GM23248 (cell line): ENCODE measurements at places on chromosomes 5 and 9.

DNA sequence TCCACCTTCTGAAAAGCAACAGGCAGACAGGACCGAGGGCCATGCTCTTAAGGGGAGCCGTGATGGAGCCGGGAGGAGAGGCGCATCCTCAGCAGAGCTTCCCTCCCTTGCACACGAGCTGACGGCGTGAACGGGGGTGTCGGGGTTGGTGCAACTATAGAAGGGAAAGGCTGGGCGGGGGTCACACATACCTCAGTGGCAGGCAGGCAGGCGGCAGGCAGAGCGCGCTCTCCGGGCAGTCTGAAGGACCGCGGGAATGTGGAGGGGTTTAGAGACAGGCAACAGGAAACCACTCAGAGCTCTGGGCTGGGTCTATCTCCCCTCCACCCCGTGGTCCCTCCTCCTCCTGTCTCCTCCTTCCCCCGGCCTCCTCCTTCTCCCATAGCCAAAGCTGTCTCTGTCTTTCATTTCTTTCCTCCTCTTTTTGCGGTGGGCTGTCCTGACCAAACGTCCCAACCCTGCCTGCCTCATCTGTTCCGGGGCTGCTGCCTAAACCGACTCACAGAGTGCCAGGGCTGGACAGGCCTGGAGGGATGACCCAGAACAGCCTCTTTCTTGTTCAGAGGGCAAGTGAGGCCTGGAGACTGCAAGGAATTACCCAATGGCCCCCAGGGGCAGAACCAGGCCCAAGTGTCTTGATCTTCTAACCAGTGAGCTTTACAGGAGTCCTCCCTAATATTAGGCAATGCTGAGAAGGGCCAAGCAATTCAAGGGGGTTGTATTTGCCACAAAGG, at the start of gene SPARC:
TSS of gene SPARC (minus strand) at position 242 of the 734 bp plus-strand sequence. CDS start 10,727 bp downstream, outside the sequence.
- DNase-seq: peak; percentile 97

DNA sequence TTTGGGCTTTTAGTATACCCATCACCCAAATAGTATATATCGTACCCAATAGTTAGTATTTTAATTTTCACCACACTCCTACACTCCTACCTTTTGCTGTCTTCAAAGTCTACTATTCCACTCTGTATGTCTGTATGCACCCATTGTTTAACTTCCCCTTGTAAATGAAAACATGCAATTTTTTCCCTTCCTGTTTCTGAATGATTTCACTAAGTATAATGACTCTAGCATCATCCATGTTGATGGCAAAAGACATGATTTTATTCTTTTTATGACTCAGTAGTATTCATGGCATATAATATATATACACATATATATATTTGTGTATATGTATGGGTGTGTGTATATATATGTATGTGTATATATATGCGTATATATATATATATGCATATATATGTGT, 63.1 kb upstream of the FAM174A start:
- no peak for DNase-seq

DNA sequence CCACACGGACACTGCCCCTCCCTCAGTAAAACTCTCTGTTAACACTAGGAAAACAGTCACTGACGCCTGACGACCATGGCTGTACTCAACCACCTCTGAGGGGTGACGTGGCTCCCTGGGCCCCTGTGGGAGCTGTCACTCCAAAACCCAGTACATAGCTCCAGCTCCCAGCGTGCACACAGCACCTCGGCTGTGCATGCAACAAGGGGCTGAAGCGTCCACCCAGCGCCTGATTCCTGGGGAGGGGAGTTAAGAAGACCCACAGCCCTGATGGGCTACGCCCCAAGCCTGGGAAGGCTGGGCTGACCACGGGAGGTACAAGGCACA, 36.3 kb downstream of the SLC12A7 start:
- DNase-seq: no peak

DNA sequence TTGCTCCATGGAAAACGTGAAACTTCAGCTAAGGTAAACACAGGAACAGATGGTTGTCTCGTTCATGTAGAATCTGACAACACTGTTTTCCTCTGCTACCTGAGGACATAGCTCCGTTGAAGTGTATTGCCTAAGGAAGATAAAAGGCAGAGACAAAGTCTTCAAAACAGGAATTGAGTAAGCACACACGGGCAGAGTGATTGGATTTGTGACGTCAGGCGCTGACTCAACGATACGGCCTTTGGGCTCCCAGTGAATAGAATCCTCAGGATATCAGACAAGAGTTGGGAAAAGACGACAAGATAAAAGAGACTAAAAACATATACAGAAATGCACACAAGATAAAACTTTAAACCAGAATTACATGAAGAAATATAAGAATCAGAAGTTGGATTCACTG, 787.1 kb upstream of the CTNND2 start:
- DNase-seq: no peak

DNA sequence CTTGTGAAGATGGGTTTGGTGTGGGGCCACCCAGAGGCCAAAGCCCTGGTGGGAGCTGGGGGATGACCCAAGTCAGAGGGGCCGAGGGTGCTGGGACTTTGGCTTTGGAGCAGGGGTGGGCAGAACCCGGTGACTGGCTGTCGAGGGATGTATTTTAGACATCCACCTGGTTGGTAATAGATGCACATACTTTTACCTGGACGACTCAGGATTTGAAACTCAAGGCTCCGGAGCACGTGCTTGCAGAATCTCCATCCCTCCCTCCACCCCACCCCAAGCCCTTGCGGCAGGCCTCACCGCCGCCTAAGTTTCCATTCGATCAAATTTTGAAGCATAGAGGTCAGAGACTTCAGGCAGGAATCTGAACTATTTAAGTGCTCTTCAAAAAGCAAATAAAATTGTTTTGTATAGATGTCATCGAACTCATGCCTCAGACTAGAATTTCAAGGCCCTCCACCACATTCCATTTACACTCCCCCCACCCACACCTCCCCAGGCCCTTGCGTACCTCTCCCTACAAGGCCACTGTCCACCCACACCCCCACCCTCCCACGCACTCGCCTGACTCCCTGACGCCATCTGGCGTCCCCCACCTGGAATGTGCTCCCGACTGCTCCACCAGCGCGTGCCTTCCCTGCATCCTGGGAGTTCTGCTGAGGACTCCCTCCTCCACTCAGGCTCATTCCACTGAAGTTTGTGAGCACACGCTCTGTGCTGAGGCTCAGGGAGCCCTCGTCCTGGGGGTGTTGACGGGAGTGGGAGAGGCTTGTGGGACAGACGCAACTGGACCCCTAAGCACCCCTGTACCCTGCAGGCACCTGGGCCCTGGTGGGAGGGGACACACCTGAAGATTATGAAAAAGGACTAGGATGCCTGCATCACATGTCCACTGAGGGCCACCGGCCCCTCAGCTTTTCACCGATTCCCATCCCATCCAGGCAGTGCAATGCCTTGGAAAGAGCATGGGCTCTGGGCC, 56.4 kb upstream of the RPL26L1 start:
- peak; percentile 88 for DNase-seq

DNA sequence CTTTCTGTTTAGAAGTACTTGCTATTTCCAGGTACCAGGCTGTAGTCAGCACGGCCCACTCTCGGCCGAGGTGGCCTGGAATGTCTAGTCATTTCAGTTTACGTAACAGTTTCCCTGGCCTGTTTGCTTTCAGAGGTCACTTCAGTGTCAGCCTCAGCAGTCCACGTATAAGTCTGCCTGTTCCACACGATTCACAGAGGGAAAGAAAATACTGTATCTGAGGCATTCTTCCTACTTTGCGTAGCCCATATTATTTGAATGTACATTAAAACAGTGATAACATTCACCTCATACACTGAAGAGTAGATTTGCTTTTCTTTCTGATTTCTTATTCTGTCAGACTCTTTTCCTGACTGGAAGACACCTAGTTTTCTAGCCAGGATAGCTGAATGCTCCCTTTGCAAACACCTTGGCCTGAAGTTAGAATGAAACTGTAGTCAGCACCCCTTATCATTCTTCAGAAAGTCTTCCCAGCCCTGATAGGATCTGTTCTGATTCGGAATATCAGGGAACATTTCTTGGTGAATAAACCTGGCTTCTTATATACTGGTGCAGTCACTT, 140.9 kb downstream of the AOPEP start:
- peak; percentile 94 for DNase-seq
